DMS153 (cell line): ENCODE measurements at places on chromosomes 3 and 15.

DNA sequence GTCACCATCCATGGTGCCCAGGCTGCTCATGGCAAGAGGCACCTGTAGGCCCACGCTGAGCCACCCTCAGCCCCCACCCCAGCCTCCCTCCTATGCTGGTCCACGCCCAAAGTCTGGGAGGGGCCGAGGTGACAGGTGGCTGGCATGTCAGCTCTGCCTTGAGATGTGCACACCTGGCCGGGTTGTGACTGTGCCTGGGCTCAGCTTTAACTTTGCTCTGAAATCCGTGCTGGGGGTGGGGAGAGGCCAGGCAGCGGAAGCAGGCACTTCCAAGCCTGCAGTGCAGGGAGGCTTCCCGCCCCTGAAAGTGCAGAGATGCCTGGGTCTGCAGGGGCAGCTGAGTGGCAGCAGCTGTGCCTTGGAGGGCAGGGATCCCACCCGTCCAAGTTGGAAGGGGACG, 1124.8 kb downstream of the SI start:
- no peak for DNase-seq

- no peak for DNase-seq
Measured at GRCh38 chr3:89314454-89315098, 207.2 kb downstream of the EPHA3 start.

- no peak for DNase-seq
Measured at GRCh38 chr3:189512039-189512438, 119.2 kb upstream of the TP63 start.

DNA sequence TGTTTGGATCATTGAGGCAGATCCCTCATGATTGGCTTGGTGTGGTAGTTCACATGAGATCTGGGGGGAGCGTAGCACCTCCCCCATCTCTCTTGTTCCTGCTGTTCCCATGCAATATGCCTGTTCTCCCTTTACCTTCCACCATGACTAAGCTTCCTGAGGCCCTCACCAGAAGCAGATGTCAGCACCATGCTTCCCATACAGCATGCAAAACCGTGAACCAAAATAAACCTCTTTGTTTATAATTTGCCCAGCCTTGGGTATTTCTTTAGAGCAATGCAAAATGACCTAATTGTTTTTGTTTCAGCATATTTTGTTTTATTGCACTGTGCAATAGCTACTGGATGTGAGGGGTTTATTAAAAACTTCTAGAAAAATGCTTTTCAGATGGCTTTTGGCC, 56.6 kb upstream of the CHST2 start:
- DNase-seq = no peak

DNA sequence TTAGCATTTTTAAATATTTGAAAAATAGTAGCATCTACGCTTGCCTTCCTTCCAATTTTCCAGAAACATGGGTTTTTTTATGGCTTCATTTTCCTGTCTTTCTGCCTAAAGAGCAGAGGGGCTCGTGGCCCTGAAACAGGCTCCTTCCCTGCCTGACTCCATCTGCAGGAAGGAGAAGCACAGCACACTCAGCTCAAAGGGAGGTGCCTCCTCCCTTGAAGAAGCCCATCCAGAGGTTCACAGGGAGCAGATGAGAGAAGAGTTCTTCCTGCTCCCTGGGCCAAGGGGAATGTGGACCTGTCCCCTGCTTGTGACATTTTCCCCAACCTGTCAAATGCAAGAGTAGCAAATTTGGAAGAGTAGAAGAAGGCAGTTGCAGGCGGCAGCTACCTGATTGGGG, 55.8 kb downstream of the BBX start:
- DNase-seq = no peak

DNA sequence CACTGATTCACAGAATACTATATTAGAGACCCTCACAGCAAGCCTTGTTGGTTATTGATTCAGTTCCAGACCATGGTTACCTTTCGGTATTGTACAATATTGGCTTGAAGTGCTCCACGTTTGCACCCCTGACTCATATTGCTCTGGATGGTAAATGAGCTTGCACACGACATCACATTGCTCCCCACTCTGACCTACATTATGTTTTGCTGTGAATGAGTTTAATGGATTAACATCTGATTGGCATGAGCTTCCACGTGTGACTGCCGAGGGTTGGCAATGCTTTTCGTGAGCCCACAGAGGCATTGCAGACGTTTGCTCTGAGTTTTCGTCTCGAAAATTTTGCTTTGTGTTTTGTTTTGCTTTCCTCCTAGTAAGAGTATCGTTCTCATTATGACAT, 225.8 kb upstream of the ICE2 start:
- no peak for DNase-seq

- no peak for DNase-seq
Measured at GRCh38 chr3:187222801-187223200, 25.5 kb downstream of the RTP1 start.

GRCh38 chr3:173932624-173933023, 535.1 kb downstream of the NLGN1 start:
- DNase-seq = no peak

DNA sequence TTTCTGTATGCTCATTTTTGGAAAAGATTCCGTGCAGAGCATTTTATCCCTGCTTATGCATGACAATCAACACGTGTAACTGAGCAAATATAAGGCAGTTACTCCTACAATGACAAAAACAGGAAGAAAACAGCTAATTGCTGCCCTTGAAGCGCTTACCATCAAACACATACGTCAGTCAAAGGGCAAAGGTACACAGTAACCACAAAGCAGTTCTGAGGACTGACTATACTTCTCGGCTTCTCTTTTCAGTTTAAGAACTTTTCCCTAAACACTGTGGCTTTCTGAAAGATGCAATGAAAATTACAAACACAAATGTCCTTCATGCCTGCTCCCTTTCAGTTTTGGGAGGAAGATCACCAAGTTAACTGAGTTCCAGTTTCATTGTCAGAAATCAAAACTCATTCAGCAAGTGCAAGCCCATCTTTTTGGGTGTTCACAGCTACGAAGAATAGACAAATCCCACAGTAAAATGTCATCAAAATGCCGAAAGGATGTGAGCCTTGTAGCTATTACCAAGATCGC, 602.8 kb downstream of the FOXP1 start:
- no peak for DNase-seq

GRCh38 chr3:181432992-181433391, 278.7 kb upstream of the SOX2 start:
- no peak for DNase-seq

- no peak for DNase-seq
Measured at GRCh38 chr3:166274351-166275023, 437.3 kb upstream of the BCHE start.

DNA sequence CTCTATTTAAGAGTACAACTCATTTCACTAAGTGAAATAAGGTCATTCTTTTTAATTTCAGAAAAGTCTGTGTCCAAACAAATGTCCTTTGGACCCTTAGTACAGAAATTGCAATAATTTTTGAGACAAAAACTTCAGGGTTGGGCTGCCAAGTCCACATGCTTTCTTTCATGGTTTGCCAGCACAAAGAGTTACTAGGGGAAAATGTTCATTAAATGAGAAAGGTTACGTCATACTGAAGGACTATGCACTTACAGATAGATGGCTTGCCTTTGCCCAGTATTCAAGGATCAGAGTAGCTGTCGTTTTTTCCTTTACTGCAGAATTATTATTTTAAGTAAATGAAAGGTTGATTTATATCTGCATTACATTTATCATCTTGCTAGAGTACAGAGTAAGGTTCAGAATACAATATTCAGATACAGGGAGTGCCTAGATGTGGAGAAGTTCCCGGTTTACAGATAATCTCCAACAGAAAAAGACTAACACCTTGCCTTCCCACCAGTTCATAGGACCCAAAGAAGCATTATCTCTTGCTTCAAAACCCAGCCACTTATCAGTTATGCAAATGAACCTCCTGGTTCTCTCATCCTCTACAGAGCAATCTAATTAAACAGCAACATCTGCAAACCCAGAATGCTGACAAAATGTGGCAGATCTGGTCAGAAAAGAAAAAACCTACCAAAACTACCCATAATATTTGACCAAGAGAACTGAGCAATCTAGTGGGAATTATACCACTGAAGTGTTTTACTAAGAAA, 179.3 kb downstream of the FRMD5 start:
- no peak for DNase-seq

DNA sequence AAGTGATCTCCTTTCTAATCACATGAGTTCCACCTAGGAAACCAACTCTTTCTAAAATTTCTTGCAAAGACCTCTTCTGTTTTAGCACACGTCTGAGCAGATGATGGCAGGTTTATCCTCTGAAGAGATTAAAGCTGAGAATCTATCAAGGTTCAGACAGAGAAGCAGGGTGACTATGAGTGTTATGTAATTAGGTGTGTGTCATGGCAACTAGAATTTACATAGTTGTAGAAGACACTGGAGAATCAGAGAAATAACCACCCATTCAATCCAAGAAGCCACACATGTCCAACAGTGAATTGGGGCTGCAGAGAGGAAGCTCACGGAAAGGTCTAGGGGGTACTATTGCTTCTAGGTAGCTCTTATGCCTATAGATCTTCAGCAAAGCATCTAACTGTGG, 600.5 kb downstream of the PYDC2 start:
- no peak for DNase-seq

DNA sequence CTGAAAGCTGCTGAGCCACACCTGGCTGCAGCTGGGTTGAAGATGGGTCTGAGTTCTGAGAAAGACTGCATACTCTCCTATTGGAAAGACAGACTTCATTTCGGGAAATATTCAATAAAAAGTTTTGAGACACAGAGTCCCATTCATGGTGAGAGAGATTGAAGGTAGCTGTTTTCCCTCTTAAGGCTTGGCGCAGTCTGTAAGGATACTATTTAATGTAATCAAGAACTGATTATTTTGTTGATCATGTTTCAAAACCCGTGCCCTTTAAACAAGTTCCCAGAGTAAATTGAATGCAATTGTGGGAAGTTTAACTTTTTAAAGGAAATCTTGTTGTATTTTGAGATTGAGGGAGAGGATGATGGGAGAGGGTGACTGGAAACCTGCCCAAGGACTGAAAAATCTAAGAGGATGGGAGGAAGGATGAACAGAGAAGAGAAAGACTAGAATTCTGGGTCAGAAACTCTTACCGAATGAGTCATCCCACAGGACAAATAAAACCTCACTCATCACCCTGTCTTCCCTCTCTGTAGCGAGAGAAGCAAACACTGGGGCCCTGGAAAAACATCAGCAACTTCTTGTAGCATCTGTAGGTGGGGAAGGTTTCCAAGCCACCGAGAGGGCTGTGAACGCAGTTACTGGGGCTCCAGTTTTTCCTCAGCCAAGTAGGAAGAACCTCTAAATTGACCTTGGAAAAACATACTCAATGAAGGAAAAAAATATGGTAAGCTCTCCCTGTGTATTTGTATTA, 193.2 kb upstream of the TPRG1 start:
- DNase-seq = peak; percentile 19

GRCh38 chr3:120451272-120451761, 525 bp upstream of the FSTL1 start:
- no peak for DNase-seq

- no peak for DNase-seq
Measured at GRCh38 chr3:160801386-160802118, 45.5 kb downstream of the PPM1L start.

- no peak for DNase-seq
Measured at GRCh38 chr15:57751177-57751800, 44.8 kb downstream of the POLR2M start.

DNA sequence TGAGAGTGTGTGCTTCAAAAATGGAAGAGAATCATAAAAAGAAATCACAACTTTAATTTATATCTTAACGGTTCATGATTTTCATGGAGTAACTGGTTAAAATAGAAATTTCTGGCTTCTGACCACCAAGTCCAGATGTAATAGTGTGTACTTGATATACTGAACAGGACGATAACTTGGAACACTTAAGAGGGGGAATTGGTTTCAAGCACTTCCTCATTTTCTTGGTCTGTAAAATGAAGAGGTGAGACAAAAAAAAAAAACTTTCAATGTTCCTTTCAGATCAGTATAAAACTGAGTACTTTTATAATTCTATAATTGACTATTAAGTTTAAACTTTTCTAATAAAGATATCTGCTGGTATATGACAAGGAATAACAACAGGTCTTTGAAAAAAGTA, 64.0 kb upstream of the TRA2B start:
- no peak for DNase-seq

GRCh38 chr3:47421741-47422649, 41.2 kb downstream of the PTPN23 start:
- no peak for DNase-seq

DNA sequence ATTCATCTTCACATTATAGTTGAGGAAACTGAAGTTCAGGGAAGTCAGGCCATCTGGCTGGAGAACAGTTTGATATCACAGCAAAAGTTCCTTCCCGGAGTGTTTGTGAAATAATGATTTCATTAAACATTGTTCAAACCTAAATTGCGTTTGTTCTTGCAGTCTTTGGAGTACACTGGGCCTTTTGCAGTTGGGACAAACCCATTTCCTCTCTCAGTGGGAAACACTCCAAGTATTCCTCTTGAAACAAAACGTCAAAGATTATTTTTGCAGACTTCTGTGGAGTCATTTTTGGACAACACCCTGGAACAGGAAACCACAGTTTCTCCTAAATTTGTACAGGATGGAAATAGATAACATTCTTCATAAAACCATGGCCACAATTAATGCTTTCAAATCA, 287.5 kb downstream of the PTPRG start:
- DNase-seq = no peak

GRCh38 chr3:52769786-52770455, 819 bp downstream of the NEK4 start:
- DNase-seq = no peak

GRCh38 chr3:74532446-74532845, 82.0 kb downstream of the CNTN3 start:
- no peak for DNase-seq

DNA sequence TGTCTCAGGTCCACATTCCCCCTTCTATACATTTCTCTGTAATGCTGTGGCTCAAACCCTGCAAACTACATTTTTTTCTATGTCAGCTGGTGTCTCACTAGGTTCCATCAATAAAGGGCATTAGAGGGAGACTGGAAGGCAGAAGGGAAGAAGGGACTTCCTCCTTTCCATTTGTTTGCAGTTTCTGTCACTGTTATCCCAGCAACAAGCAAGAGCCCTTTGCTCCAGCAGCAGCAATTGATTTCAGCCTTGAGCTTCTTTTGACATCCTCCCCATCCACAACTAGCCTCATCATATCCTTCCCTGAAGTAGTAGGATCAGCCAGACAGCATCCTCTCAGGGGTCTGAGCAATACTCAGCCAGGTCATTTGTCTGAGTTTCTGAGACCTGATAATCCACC, 5.3 kb upstream of the NCK1 start:
- DNase-seq = no peak

- DNase-seq = no peak
Measured at GRCh38 chr3:183254487-183255347, 1.7 kb downstream of the B3GNT5 start.

- DNase-seq = no peak
Measured at GRCh38 chr3:7877312-7877711, 624.3 kb upstream of the LMCD1 start.

GRCh38 chr3:119301662-119302061, 7.5 kb downstream of the ARHGAP31 start:
- DNase-seq = no peak

- no peak for DNase-seq
Measured at GRCh38 chr3:163622384-163622783, 1455.9 kb downstream of the SI start.

GRCh38 chr3:39981547-39982184, 172.3 kb downstream of the MYRIP start:
- DNase-seq = no peak

GRCh38 chr3:52633786-52634185, 51.9 kb downstream of the PBRM1 start:
- no peak for DNase-seq
